ENCODE measurements at places on chromosomes 11 and 22.
A peak's percentile ranks its signal among the peaks of the same experiment; 100 is the strongest.

- no peak for DNase-seq
These were observed 56.3 kb upstream of the PDE3B start for GRCh38 chr11:14587258-14587657.

DNA sequence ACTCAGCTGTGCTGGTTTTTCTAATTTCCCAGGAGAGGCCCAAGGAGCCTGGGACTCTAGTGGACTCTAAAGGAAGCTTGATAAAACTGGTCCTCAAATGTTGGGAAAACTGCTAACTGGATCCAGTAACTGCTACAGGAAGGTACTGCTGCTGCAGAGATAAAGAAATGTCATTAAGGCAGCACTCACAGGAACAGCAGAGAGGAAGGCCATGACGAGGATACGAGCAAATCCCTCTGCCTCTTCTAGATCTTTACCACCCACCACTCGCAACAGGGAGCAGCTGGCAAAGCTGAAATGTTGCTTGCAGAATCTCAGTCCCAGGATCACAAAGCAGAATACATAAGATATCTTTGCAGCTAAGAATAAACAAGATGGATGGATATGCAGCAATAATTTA lies 23.5 kb downstream of the TTC28 start:
- no peak for DNase-seq

DNA sequence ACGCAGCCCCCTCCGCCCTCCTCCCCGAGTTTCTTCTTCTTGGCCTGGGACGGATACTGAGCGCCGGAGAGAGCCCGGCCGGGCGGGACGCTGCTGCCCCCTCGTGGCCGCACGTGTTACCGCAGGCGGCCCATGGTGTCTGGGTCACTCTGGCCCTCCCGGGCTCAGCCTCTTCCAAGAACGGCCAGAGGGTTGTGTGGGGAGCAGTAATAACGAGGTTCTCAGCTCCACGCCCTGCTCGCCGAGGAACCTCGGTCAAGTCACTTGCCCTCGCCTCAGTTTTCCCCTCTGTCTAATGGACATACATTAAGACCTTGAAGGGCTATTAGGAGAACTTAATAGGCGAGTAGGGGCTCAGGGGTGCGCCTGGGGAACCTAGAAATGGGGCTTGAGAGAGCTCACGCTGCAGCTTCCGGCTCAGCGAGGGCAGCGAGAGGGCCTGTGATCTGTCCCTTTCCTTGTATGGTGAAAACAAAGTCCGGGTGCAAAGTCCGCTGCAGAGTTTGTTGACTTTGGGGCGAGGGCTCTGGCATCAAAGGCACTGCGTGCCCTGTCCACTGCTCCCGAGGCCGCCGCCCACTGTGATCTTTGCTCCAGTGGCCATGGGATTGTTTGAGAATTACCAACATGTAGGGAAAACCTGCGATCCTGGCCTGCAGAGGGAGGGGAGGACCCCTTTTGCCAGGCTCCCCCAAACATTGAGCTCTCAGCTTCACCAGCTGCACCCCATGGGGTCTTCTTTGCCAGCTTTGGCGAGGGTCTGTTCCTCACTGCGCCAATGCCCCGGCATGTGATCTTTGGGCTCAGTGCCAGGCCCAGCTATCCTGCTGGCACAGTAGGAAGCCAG lies 14.4 kb upstream of the LRP5 start:
- peak; percentile 55 for DNase-seq

DNA sequence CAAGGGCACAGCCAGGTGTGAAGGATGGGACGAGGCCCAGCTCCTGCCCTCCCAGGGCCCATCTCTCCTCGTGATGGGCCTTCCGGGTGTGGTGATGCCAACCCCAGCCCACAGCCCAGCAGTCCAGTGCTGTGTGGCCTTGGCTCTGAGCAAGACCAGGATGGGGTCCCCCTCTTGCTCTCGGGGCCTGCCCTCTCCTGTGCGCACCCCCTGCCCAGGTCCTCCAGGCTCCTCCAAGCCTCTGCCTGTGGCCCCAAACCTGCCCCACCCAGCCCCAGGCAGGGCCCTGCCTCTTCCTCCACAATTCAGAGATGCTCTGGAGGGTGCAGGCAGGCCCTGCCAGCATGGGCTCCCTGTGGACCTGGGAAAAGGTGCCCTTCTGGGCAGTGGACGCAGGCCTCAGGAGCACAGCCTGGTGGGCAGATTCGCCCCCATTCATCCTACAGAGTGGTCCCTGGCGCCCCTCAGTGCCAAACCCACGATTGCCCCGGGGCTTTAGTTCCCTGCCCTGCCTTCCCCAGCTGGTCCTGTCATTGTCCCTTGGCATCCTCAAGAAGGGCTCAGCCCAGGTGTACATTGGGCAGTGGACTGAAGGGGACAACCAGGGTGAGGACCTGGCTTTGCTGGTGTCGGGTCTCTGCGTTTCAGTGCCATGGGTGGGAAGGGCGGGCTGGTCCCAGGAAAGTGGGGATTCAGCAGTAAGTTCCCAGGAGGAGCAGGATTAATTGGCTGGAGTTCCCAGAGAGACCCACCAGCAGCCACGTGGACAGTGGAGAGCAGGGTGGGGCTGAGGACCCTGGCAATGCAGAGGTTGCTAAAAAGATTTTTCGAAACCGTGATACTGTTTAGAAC lies 19.8 kb downstream of the EIF1AD start:
- DNase-seq, result no peak

DNA sequence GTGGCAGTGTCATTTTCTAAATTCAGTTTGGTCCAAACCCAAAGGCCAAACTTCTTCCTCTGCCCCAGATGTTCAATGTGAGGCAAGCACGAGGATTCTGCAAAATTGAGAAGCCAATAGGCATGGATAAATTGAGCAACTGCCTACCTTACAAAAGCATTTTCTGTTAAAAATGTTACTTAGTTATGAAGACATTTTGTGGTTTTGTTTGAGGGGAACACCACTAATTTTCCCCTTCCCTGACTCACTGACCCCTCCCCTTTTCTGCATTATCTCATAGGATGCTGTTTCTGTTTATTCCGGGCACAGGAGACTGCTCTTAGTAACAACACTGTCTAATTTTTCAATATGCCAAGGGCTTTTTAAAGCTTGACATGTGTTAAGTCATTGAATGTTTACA lies 462.8 kb downstream of the INSC start:
- DNase-seq, result no peak

GRCh38 chr22:30392661-30393321 lies 4.0 kb upstream of the SEC14L2 start:
- no peak for DNase-seq

GRCh38 chr11:122195790-122196189 lies 79.8 kb upstream of the BLID start:
- DNase-seq, result no peak

Data from activated T-helper 1 cell treated with Interleukin-2 at 50 U/mL for 16 hours (primary cell).